Posterior vena cava (tissue), 2 donors: ENCODE measurements at places on chromosomes 4 and X. TPM values are rescaled to one million over a fixed set of nuclear protein-coding genes. Genes with fewer than 3 reads are reported as not detected.

- no peak for DNase-seq
These were observed 10.8 kb downstream of the TMEM187 start for GRCh38 chrX:153983321-153983801.

DNA sequence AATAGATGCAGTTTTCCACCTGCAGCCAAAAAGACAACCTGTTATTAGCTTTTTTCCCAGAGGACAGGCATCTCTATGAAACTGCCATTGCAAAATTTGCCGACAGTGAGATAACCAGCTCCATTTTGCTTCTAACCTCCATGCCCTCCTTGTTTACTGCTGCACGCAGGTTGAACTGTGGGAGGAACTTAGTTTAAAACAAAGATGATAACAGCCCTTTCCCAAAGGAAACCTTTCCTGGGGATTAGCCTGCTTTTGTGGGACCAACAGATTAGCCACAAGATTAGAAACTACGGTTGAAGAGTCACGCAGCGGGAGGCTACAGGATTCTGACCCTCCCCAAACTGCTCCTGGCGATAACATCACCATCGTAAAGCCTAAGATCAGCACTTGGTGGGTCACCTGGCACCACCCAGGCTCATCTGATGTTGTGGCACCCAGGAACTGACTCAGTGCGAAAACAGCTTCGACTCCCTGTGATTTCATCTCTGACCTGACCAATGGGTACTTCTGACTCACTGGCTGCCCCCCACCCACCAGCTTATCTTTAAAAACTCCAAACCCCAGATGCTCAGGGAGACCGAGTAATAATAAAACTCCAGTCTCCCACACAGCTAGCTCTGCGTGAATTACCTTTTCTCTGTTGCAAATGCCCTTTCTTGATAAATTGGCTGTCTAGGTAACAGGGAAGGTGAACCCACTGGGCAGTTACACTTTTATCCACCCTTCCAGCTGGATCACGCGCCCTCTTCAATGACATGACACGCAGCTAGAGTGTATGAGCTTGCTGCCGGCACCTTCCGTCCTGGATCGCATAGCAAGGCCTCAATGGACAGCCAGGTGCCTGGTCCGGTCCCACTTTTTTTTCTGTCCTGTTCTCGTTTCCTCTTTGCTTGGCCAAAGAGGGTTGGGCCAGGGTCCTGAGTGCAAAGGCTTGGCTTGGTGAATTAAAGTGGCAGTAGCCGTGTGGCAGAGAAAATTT lies 27.2 kb downstream of the NOP14 start:
- DNase-seq, result peak; percentile 73

- DNase-seq, result peak; percentile 81
These were observed at the start of gene HAND2 for GRCh38 chr4:173529477-173530325. TSS of gene HAND2 (minus strand) at chr4:173530229. CDS start at chr4:173529289, 940 bp downstream.

Gene PLAC8
- 4.6 TPM for total RNA-seq

DNA sequence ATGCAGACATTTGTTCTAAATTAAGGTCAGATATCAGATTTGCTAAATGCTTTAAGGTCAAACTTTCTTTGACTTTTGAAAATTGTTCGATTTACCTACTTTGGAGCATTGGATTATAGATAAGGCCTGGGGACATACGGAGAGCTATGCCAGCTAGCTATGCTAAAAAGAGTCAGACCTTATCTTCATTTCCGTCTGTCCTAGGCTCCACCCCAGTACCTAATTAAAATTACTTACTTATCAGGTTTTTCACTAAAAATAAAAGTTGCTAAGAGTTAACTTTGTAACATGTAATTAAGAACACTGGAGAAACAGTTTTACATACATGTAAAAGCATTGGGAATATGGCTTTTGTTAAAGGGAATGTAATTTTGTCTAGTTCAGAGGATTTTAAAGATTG lies 7.1 kb upstream of the TMEM35A start:
- no peak for DNase-seq

Gene PRKX
- total RNA-seq, result 12.4 TPM

Gene TCEAL7
- 11.6 TPM for total RNA-seq

DNA sequence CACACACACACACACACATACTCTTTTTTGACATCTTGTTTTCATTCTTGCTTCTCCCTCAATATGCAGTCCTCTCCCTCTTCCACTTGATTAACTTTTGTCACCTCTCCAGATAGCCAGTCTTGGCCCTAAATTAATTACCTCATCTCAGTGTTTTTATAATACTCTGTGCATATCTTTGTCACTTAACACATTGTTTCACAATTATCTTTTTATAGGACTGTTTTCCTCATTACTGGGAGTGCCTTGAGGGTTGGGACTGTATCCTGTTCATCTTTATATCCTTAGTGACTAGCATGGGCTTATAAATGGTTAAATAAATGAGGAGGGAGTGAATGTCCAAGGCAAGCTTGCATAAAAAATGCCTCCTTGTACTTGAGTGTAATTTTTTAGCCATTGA lies 33.1 kb downstream of the SYNPO2 start:
- DNase-seq, result no peak

DNA sequence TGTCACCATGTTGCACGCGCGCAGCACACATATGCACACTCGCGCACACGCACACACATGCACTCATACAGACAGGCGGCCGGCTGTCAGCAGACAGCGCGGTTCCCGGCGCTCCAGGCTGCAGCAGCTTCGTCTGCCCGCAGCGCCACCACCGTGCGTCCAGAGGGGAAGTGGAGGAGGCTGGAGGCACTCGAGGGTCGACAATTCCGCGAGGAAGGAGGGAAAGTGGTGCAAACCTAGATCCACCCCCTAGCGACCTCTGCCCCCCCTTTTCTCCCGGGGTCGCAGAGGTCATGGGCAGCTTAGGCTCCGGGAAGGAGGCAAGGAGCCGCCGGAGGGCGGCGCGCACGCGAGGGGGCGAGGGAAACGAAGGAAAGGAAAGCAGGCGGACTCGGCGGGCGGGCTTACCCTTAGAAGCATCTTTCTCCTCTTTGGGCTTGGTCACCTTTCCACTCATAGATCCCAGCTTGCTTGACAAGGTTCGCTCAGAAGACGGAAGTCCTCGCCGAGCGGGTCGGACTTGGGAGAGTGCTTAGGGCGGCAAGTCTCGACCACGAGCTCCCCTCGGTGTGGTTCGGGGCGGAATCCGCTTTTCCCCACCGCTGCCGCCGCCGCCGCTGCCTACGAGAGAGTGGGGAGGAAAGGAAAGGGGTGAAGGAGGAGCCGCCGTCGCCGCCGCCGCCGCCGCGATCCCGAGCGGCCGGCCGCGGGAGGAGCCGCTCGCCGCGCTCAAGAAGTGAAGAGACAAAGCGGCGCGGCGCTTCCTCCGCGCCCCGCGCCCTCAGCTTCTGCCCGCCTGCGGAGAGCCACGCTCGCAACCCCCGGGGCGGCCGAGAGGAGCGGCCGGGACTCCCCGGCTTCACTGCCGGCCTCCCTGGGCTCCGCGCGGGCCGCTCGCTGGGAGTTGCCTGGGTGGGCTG lies 326.6 kb upstream of the F9 start:
- peak; percentile 82 for DNase-seq

- DNase-seq, result no peak
These were observed 43.4 kb upstream of the IQSEC2 start for GRCh38 chrX:53324803-53325202.

- peak; percentile 83 for DNase-seq
These were observed 50.3 kb upstream of the ENPP6 start for GRCh38 chr4:184267673-184268583.

Gene DDX60
- 14.3 TPM for total RNA-seq

Gene ETDB
- total RNA-seq, result not detected

DNA sequence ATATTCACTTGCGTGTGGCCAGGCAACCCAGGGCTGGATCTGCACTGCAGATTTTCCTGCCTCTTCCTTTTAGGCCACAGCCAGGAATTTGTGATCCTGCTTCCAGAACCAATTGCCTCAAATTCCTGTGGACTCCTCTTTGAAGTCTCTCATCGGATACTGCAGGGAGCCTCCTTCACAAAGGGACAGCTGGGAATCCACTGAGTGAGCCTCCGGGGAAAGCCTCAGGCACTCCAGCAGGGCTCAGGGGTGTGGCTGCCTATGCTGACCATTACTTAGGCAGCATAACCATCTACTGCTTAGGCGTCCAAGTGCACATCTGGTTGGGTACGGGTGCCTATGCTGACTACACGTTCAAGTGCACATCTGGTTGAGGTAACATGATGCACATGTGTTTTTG lies 321.5 kb downstream of the NLGN4X start:
- no peak for DNase-seq

DNA sequence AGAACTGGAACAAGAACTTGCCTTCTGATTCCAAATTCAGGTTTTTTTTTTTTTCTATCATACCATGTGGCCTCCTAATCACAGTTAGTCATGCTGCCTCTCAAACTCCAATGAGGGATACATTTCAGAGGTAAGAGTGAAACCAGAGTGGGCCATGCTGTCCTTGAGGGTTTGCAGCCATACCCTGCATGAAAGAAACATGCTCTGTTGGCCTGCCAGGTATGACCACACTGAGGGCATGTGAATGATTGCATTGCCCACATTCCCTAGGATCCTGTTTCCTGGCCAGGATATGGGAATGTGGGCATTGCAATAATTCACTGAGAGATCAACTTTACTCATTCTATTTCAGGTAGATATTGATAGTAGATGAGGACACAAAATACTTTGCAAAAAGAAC lies 56.4 kb upstream of the DDIT4L start:
- DNase-seq, result no peak

Gene RASSF6
- not detected for total RNA-seq

DNA sequence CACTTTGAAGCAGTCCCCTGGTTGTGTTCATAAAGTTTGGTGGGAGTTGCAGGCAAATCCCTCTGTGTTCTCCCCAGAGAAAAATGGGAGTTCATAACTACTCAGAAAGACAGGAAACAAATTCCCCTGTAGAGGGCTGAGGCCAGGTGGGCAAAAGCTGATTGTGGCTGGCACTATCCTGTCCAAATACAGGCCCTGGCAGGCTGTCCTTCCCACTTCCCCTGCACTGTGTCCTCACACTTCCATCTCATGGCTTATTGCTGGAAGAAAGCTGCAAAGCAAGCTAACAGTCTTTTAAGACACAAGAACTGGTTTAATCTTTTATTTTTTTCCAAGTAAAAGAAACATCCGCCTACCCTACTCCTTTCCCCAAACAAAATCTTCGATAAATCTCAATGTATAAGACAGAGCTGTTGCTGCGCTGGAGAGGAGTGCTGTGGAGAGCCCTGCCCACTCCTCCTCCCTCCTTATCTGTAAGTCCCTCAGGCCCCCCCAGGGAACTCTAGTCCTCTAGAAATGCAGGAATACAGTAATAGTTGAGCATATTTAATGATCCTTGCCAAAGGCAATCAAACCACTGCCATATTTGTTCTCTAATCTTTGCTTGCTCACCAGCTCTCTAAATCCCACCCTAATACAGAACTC lies 14.0 kb downstream of the TAPT1 start:
- no peak for DNase-seq

DNA sequence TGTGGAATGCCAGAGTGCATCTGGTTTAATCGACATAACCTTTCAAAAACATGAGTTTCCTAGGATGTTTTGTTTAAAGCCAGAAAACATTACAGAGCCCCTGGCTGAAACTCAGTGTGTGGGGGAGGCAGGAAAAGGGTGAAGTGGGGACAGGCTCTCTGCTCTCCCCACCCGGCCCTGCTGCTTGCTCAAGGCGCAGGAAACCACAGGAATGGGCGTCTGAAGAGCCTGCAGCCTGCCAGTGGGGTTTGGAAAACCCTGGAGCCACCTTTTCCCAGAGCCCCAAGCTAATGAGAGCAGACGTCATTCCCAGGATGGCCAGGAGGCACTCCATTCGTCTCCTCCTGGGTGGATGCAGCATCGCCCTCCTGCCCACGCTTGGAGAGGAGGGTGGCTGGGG lies 240.6 kb downstream of the AFAP1 start:
- DNase-seq, result peak; percentile 89

- no peak for DNase-seq
These were observed 3.5 kb downstream of the SH3KBP1 start for GRCh38 chrX:19883878-19884277.

Gene HTATSF1
- 33.7 TPM for total RNA-seq

DNA sequence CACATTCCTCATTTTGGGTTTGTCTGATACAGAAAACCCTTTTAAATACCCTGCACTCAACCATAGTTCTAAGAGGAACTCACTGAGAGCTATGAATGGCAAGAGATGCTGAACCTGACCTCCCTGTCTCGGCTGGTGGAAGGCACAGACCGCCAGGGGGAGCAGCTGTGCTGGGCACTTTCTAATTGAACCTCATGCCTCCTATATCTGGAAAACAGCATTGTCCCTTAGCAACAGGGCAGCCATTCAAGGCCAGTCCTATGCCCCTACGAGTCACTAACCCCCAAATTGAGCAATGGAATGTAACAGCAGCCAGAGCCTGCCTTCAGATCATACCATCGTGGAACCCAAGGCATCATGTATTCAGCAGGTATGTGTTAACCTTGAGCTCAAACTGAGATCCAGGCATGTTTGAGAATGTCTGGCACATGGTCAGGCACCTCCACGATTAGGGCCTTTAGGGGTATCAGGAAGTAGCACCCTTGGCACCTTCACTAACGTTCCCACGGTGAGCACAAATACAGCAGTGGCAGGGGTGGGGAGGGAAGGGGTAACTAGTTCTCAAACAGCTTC lies 5.1 kb downstream of the USP27X start:
- no peak for DNase-seq

Gene C4orf50
- not detected for total RNA-seq

DNA sequence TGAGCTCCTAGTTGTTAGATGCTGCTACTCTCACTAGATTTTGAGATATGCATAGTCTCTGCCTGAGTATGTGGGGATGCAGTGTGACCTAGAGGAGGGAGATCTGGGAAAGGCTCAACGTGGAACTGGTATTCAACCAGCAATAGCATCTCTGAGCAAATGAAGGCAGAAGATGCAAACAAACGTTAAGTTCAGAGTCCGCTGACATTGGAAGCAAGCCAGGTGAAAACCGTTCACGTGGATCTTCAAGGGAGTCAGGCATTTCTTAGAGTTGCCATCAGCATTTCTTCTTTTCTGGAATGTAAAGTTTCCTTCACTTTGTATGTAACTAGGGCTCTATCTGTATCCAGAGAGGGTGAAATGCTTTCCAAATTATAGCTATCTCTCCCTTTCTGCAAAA lies 59.9 kb downstream of the C4orf51 start:
- no peak for DNase-seq

DNA sequence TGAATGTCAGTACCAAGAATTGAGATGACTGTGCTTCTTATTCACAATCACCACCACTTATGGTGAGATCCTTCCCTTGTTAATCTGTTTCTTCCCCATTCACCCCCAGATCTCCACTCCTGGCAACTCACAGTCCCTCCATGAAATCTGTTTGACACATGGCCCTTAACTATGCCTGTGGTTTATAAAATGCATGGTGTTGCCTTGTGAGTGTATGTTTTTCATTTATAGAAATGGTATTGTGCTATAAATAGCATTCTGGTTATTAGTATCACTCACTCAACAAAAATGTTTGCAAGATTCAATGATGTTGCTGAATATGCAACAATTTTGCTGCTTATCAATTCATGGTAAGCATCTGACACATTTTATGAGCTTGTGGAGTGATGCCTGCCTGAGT lies 131.0 kb downstream of the PRKX start:
- DNase-seq, result no peak

Gene TAF7L
- not detected for total RNA-seq

Gene GK2
- not detected for total RNA-seq

GRCh38 chr4:81039351-81039972 lies 9.0 kb downstream of the BMP3 start:
- no peak for DNase-seq

GRCh38 chr4:66062044-66062443 lies 391.8 kb upstream of the EPHA5 start:
- no peak for DNase-seq

Gene PNMA5
- total RNA-seq, result not detected

Gene OTUD6A
- total RNA-seq, result not detected

Gene ASMT
- total RNA-seq, result 0.33 TPM
